Omental fat pad (tissue), 4 donors: ENCODE measurements at places on chromosomes 12 and 14.

DNA sequence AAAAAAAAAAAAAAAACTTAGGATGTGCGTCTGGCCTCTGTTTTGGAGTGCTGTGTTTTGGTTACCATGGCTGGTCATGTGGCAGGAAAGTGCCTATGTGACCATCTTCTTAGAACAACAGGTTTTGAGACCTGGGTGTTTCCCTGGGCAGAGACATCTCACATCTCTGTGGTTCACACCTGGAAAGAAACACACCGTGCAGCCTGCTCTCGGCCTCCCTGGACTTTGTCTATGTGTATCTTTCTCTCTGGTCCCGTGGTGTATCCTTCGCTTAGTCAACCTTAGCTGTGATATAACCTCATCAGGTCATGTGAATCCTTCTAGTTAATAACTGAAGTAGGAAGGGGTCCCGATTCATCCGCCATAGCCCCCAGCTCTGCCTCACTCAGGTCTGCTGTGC lies 22.6 kb downstream of the ACADS start:
- no peak for DNase-seq

- DNase-seq, result no peak
Observed at GRCh38 chr12:128806573-128806972, 17.2 kb downstream of the SLC15A4 start.

- DNase-seq, result no peak
Observed at GRCh38 chr12:92074889-92075288, 70.8 kb downstream of the BTG1 start.

DNA sequence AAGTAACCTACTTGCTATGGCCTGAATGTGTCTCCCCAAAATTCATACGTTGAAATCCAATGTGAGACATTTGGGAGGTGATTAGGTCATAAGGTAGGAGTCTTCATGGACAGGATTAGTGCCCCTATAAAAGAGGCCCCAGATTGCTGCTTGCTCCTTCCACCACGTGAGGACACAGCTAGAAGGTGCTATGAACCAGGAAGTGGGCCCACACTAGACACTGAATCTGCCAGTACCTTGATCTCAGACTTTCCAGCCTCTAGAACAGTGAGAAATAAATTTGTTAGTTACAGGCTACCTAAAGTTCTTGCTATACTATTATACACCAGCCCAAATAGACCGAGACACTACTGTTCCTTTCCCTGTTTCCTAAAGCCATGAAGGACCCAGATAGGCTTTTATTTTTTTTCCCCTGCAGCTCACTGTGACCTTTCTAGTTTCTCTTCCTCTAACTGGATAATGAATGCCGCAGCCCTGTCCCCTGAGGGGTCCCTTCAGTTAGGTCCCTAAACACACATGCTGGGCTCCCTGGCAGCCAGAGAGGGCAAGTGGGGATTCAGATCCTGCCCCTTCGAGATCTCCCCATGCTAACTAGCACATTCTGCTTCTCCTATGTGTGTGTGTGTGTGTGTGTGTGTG lies 19.3 kb downstream of the SLC25A3 start:
- DNase-seq, result no peak

DNA sequence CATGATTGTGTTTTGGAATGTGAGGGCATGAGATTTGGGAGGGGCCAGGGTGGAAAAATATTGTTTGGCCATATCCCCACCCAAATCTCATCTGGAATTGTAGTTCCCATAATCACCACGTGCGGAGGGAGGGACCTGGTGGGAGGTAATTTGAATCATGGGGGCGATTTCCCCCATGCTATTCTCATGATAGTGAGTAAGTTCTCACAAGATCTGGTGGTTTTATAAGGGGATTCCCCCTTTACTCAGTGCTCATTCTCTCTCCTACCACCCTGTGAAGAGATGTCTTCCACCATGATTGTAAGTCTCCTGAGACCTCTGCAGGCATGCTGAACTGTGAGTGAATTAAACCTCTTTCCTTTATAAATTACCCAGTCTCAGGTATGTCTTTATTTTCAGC lies 15.7 kb downstream of the OR10P1 start:
- DNase-seq, result no peak
